ENCODE measurements at places on chromosomes 12 and 14. TPM values are rescaled to one million over a fixed set of nuclear protein-coding genes. Genes with fewer than 3 reads are reported as not detected.

DNA sequence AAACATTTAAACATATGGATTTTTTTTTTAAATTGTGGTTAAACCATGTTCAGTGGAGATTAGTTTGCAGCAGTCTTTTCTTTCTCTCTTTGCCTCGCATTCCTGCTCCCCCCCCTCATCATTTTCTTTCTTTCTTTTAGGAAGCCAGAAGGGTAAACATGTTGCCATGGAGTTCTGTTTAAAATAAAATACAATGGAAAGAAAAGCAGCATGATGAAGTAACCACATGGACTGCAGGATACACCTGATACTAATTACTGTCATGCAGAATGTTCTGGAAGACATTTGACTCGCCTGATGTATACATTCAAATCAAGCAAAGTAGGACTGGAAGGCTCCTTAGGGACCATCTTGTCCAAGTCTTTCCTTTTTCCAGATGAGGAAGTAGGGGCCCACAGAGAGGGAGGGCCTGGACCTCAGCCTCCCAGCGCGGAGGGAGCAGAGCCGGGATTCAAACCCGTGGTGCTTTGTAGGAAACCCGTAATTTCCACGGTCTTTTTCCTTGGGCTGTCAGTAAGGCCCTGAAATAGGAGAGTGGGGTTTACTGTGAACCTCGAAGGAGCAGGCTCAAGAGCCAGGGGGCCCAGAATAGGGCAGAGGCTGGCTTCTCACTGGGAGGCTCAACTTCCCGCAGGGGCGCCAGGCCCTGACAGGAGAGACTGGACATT, 2.4 kb upstream of the MEG3 start:
- DNase-seq, result no peak

- DNase-seq, result no peak
These were observed 21.2 kb downstream of the MAX start for GRCh38 chr14:65080960-65081747.

- DNase-seq, result peak; percentile 85
These were observed at the start of gene ERGIC2 for GRCh38 chr12:29380536-29381523. ERGIC2 (minus strand) TSS chr12:29381172; CDS start chr12:29371633, 9,539 bp downstream.

DNA sequence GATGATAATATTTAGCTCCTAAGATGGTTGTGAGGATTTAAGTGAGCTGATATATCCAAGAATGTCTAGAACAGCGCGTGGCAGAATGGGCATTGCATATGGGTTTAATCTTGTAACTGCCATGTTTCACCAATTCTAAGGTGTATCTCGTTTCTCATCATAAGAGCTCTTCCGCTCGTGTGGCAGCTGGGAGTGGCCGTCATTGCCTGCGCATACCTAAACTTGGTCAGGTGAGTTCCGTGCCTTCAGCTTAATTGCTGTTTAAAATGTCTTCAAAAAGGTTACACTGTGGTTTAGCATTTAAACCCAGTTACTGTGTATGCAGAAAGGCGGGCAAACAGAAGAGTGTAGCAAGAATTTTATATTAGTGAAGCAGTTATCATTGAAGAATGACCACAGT, 4.5 kb upstream of the AQP2 start:
- no peak for DNase-seq

DNA sequence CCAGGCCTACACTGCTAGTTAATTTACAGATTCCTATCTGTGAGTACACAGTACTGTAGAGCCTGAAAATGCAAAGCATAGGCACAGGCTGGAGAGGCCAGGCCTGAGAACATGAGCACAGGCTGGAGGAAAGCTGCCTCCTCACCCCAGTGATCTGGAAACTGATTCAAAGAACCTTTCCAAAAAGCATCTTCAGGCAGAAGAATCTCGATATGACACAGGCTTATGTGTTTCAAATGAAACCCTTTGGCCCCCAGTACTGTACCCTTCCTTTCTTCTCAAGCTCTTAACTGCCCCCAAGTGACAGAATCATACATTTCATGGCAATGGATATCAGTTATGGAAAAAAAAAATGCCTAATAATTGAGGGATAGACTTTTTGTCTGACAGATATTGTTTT, 122.0 kb downstream of the KCNC2 start:
- DNase-seq, result no peak

Gene L2HGDH
- total RNA-seq, result 21.6 TPM

Gene NEUROD4
- total RNA-seq, result not detected

Gene OAS3
- 39.8 TPM for total RNA-seq

Gene VTI1B
- total RNA-seq, result 72.5 TPM

Data from activated naive CD8-positive, alpha-beta T cell treated with anti-CD3 and anti-CD28 coated beads for 36 hours (primary cell).